ENCODE measurements at places on chromosomes 6 and 20. TPM values are rescaled to one million over a fixed set of nuclear protein-coding genes. Genes with fewer than 3 reads are reported as not detected.

- DNase-seq: no peak
These were observed 43.5 kb upstream of the PLN start for GRCh38 chr6:118504611-118505010.

DNA sequence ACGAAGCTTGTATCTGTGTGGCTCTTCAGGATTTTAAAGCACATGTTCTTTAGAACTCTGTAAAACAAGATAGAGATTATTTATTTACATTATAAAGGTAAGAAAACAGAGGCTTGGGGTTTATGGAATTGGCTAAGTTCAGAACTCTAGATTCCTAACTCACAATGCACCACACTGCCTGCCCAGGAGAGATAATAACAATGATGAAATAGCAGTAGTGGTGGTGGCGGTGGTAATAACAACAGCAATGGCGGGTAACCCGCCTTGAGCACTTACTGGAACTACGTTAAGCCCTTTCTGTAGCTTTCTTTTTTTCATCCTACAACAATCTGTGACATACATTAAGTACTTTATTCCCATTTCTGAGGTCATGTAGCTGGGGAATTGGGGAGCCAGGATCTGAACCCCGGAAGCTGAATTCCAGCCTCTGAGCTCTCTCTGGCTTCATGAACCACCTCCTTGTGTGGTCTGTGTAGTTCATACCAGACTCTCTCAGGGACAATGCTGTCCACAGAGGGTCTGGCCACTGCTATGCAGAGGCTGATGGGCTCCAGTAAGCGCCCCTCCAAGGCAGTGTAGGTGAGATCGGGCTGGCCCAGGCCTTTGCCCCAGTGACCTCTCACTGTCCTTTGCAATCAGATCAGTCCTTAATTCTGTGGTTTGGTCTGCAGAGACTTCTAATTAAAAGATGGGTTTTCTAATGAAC lies 260.9 kb downstream of the SLC24A3 start:
- no peak for DNase-seq

DNA sequence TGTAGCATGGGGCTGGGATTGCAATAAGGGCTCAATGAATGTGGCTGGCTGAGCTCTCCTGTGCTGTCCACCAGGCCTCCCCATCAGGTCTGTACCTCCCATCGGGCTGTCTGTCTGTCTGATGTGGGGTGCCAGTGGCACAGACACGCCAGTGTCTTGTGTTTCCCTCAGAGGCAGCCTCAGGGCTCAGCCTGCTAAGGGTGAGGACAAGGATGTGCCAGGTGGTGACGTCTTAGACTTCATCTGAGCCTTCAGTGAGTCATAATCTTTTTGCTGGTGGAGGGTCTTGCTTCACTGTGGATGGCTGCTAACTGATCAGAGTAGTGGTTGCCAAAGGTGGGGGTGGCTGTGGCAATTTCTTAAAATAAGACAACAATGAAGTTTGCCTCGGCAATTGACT lies 194.7 kb downstream of the NRN1 start:
- DNase-seq: no peak

GRCh38 chr6:169854083-169854725 lies 102.8 kb downstream of the ERMARD start:
- DNase-seq: no peak

- DNase-seq: no peak
These were observed 247.9 kb upstream of the BMP2 start for GRCh38 chr20:6519556-6519955.

- no peak for DNase-seq
These were observed 6.0 kb downstream of the C6orf141 start for GRCh38 chr6:49556429-49556837.

- no peak for DNase-seq
These were observed 48.2 kb downstream of the DSTN start for GRCh38 chr20:17617868-17618672.

- DNase-seq: no peak
These were observed 130.4 kb upstream of the QKI start for GRCh38 chr6:163284151-163284550.

DNA sequence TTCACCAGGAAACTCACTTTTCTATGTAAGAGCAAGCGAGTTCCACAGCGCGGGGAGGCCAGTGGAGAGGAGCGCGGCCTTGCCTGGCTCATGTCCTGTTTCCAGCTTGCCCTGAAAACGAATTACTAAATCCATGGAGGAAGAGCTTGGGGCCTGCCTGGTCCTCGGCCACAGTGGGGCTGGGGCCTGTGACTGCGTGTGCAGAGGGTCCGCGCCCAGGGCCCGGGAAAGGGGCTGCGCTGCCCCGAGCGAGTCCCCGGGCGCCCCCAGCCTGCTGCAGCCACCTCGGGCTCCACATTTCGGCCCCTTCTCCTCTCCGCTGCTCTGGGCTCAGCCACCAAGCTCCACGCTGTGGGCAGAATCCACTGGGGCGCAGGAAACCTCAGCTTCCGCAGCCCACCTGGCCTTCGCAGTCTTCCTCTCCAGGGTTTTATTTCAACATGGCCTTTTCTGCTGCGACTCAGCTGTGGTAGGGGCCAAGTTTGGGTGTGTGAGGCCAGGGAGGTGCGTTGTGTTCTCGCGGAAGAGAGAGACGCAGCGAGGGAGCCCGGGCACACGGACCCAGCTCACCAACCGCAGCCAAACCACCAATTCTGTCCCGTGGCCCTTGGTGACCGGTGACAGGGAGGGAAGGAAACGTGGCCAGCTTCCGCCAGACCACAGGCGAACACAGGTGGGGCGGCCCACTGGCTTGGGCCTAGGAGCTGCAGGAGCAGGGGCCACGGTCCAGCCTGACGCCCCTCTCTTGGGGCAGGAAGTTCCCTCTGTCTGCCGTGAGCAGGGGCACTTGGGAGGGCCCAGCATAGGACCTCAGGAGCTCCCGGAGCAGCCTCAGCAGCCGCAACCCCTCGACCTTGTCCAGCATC lies 211.4 kb downstream of the ERMARD start:
- DNase-seq: no peak

DNA sequence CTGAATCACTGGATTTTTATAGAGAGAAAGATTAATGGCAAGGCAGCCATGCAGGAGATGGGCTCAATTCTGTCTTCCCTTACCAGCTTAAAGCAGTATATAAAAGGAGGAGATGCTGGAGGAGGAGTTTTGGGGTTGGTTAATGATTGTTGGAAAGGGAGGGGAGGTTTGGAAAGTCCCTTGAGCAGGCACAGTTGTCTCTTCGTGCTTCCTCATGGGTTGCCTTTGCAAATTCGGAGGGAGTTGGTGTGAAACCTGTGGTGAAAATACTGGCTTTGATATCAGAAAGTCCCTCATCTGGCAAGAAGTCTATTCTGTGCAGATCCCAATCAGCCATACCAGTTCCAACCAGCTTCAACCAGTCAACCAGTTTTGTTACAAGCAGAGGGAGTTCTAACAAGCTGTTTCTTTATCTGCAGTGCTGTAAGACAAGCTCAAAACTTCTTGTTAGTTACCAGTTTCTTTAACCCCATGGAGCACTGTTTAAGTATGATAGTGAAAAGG lies 107.0 kb downstream of the HIVEP1 start:
- peak; percentile 97 for DNase-seq

DNA sequence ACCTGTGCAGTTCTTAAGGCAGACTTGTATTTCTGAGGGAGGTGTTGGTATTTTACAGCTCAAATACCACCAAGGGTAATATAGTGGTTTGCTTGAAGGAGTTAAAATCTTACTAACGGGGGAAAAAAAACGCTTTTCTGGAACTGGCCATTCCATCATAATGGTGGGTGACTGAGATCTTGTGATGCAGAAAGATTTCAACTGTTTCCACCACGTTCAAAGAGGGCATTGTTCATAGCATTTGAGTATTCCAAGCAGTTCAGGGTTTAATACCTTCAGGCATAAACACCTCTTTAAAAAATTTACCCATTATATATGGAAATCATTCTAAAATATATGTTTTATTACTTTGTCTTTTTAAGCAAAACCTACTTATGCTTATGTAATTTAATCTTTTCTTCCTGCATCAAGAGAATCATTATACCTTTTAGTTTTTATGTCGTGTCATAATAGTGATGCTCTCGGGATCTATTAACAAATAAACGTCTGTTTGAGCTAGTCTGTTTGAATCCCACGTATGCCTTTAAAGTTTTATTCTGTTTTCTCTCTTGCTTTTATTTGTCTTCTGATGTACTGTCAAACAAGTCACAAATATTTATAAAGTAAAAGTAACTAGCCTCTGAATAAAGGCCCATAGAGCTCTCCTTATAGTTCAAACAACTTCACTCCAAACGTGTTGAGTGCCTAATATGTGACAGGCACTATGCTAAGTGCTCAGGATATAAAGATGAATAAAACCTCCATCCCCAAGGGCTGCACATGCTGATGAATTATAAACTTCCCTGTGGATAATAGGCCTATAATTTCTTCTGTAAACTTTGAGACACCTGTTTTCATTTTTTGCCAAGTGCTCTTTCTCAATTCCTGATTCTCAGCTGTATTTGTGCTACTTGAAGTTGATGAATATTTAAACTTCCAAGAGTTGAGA lies 298.8 kb upstream of the FERMT1 start:
- no peak for DNase-seq

- DNase-seq: no peak
These were observed 140.4 kb downstream of the UST start for GRCh38 chr6:148887181-148887580.

DNA sequence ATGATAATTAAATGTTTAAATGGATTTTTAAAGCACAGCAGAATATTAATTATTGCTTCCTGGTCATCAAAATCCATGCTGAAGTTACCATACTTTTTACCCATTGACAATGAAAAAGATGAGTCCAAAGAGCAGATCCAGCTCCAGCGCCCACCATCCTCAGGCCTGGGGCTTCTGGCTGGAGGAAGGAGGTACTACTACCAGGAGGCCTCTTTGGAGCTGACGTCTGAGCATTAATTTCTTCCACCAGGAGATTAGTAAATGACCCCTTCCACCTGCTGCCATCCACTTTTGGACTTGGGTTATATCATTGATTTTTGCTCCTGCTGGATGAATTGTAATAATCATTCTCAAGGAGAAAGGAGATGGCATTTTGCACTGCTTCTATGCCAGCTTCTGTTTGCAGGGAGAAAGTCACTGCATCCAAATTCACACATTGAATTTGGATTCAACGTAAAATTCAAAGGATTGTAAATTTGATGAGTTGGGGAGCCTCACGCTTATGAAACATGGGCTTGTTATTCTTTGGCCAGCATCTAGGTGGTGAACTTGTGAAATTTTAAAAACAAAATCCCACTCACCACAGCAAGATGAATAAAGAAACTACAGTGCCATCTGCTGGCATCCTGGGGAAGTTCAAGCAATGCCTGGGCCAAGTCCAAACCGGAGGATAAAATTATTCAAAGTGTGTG lies 121.8 kb downstream of the SASH1 start:
- peak; percentile 12 for DNase-seq

DNA sequence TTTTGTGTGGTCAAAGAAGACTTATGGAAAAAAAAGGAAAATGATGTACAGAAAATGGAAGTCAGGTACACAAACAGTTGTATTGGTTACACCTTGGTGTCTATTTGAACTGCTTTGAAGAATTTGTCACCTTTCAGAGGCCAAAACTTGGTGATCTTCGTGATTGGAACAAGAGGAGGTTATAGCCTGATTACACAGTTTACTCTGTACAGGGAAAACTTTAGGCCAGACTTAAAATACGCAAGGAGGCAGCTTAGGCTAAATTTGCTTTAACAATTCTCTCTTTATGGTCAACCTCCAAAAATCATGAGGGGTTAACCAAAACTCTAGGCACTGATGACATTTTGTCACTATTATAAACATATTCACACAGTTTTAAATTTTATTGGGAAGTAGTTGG lies 353.7 kb downstream of the PRKN start:
- DNase-seq: no peak

- DNase-seq: no peak
These were observed 371.4 kb upstream of the ID4 start for GRCh38 chr6:19465760-19466159.

DNA sequence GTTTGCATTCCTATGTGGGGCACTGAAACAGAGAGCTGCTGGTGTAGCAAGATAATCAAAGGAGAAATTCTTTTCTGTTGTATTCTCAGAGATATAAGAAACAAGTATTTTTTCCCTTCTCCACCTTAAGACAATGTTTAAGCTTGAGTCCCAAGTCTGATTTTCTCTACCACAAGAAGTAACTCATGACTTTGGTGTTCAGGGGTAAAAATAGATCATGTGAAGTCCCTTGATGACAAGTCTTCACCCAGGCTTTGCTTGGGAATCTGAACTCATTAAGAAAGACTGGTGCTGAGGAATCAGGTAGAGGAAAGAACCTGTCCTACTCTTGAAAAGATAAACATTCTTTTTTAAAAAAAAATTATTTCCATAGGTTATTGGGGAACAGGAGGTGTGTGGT lies 205.6 kb downstream of the ALDH8A1 start:
- no peak for DNase-seq

DNA sequence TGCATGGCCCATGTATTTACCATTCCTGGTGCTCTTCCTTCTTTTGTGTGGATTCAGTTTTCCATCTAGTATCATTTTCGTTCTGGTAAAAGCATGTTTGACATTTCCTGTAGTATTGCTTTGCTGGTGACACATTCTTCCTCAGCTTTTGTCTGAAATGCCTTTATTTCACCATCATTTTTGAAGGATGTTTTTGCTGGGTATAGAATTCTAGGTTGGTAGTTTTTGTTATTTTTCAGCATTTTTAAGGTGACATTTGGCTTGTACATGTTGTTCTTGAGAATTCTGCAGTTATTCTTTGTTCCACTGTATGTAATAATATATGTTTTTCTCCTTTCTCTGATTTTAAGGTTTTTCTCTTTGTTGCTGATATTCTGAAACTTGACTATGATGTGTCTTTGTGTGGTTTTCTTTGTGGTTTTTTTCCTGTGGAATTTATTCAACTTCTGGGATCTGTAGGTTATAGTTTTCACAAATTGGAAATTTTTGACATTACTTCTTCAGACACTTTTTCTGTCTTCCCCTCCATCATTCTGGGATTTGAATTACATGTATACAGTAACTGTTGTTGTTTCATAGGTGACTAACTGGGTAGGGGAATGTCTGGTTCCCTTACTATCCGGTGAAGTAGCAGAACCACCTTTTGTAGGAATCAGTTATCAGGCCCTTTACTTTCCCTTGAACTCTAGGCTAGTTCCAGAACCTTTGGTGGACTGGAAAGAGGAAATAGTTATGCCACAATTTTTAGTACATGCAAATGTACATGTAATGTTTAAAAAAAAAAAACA lies 30.2 kb downstream of the SNX9 start:
- no peak for DNase-seq

DNA sequence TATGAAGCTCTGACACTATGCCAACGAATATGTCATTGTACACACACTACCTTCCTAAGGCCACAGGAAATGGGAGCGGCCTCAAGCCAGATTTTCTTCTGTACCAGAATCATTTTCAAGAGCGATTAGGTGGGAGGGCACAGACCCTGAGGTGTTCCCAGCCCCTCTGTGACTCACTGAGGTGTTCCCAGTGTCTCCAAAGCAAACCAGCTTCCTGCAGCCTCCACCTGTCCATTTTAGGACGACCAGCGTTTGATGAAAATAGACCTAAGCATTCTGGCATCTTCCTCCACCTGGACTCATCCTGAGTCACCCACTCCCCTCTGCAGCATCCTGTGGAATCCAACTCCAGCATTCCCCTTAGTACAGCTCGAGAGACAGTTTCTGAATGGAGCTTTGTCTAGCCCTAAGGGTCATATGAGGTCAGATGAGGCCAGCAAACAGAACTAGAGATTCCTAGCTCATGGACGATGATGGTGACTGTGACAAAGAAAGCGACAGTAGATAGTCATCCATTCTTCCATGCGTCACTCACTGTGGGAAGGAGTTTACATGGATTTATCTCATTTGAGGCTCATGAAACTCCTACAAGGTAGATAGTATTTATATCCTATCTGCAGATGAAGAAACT lies 203.4 kb downstream of the PTPRT start:
- no peak for DNase-seq

Gene JPH2
- total RNA-seq: not detected

Gene HTR1E
- total RNA-seq: not detected

Gene NNAT
- not detected for total RNA-seq

Gene OVOL2
- total RNA-seq: not detected

Gene ZC2HC1B
- total RNA-seq: 0.36 TPM

Gene ERVFRD-1
- total RNA-seq: not detected

Gene RAB44
- total RNA-seq: 0.05 TPM
